ENCODE measurements at places on chromosomes 6 and 20.

DNA sequence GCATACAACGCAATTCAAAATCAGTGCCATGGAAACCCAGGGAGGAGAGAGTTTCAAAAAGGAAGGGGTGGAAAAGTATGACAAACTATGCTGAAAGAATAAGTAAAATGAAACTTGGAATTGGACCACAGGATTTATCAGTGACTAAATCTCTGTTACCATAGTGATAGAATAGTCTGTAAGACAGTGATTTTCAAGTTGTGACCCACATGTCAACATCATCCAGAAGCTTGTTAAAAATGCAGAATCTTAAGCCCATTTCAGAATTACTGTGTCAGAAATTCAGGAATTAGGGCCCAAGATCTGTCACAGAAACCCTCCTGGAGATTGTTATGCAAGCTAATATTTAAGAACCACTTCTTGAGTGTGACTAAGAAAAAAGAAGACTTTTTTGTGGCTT, 417.7 kb upstream of the JAG1 start:
- DNase-seq: no peak

GRCh38 chr6:111663692-111664564, 58.2 kb upstream of the TRAF3IP2 start:
- DNase-seq: no peak

DNA sequence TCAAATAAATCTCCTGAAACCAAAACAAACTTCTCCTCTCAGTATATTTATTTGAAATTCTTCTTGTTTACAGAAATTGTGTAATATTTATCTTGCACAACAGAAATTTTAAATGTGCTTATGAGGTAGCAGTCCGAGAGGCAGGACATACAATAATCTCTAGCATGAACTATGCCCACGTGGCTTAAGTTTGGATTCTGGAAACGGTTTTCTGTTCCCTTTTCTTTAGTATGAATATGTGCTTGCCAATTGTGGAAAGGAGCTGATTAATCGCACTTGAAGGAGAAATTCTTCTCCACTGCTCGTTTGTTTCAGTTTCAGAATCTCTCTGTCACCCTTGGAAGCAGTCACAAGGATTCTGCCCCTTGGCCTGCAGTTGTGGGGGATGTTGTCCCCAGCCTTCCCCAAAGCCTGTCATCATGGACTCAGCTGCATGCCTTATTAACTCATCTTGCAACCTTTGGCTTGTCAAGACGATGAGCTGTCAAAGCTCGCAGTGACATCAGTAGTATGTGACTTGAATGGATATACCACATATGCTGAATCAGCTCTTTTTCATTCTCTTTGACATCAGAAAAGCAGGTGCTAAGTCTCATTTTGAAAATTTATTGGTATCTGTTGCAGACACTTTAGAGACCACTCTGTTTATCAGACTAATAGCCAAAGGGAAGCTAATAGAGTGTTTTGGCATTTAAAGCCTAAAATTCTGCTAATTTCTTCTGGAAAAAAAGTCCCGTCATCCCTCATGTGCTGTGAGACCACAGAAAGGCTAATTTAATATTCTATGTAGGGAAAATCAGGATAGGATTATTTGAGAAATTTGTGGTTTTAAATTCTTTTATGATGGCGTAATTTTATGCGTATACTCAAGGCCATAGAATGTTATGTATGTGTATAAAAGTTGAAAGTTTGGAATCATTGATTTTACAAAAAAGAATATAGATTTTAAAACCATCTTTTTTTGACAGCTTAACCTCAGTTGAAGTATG, 186.8 kb downstream of the ARID1B start:
- no peak for DNase-seq

DNA sequence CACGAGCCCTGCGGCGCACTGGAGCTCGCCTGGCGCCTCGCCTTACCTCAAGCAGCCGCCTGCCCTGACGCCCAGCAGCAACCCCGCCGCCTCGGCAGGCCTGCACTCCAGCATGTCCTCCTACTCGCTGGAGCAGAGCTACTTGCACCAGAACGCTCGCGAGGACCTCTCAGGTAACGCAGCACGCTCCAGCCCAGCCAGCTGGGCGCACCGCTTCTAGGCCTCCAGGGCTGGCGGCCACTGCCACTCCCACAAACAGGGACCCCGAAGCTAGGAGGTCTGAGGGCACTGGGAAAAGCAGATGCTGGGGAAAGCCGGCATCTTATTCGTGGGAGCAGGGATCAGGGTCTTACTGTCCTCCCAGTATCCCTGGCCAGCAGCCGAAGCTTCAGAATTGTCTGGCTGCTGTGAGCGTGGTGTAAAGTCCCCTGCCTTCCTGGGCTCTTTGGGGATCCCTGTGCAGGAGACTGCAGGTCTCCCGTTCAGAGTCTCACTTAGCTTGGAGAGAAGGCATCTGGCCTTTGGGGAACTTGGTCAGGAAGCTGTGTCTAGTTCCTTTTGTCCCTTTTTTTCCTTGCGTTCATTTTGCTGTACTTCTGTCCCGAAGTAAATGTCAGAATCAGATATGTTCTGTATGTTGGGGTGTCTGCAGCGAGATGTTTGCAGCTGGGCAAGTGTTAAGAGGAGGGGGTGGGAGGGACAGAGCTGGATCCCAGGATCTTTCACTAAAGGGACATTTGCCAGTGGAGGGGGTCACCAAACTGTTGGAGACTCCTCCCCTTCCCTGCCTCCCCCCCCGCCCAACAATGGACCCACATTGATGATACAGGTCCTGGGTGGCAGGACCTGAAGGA, 1.8 kb downstream of the FOXF2 start:
- no peak for DNase-seq
